Hematopoietic multipotent progenitor cell treated with erythropoietin and hydrocortisone succinate and interleukin-3 and kit ligand, for 4 days (in vitro differentiated cells): ENCODE measurements at places on chromosomes 6 and 20.
A peak's percentile ranks its signal among the peaks of the same experiment; 100 is the strongest.

DNA sequence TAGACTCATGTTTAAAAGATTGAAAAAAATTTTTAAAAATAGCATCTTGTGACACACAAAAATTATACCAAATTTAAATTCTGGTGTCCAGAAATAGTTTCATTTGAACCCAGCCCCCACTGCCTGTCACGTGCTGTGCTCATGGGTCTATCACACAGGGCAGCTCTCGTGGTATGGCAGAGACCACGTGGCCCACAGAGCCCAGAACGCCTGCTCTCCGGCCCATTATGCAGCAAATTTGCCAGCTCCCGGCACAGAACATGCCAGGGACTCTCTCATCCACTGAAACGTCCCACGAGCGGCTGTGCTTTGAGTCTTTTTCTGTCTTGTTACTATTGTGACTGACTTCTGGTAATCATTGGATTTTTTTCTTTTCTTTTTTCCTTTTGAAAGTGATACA lies 224.3 kb downstream of the TTLL2 start:
- no peak for DNase-seq

- no peak for DNase-seq
Observed at GRCh38 chr6:144714021-144714712, 429.0 kb downstream of the UTRN start.

DNA sequence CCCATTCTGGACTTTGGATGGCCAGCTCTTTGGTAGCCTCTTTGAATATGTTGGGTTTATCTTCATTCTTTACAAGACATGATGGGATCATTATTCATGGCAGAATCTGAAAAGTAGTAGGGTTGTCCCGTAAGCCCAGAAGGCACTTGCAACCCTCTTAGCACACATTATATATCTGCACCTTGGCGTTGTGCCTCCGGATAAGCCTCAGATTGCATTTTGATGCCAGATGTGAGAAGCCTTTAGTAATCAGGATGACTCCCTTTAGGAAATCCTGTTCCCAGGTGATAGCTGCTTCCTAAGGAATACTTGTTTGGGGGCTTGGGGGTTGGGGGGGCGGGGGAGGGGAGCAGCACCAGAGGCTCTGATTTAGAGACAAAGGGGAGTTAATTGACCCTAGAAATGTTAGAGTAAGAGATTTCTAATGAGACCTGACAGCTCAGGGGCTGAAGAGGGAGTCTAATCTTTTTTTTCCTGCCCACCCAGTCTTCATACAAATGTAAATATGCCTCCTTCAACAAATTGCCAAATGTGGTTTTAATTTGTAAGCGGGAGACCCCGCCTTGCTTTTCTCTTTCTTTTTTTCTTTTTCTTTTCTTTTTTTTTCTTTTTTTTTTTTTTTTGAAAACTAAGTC lies 55.1 kb downstream of the JAG1 start:
- no peak for DNase-seq

DNA sequence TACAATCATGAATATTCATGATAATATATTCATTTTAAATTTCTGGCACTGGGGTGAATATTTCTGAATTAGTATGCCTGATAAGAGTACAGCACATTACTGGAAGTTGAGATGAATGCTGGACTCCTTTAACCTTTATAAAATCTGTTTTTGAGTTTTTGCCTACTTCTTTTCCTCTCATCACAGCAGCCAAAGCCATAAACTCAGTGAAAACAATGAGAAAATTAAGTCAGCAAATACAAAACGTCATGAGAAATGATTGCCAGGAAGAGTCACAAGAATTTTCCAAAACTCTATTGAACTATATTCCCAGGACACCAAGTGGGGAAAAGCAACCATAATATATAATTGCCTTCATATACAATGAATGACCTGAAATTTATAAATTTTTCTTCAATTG lies 837.6 kb downstream of the TBC1D32 start:
- no peak for DNase-seq

DNA sequence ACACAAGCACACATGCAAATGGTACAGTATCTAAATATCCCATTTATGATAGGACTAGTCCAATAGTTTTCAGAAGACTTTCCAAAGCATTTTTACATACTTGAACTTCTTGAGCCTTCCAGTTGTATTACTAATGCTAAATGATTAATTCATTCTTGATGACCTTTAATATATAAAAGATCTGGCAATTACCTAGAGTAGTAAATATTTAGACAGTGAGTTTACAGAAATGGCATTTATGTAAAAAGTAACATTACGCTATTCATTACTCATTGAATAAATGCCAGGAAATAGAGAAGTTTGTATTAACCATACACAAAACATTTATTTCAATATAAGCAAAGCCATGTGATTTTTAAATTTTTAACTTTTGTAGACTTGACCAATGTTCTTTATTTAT lies 158.8 kb downstream of the DST start:
- no peak for DNase-seq

DNA sequence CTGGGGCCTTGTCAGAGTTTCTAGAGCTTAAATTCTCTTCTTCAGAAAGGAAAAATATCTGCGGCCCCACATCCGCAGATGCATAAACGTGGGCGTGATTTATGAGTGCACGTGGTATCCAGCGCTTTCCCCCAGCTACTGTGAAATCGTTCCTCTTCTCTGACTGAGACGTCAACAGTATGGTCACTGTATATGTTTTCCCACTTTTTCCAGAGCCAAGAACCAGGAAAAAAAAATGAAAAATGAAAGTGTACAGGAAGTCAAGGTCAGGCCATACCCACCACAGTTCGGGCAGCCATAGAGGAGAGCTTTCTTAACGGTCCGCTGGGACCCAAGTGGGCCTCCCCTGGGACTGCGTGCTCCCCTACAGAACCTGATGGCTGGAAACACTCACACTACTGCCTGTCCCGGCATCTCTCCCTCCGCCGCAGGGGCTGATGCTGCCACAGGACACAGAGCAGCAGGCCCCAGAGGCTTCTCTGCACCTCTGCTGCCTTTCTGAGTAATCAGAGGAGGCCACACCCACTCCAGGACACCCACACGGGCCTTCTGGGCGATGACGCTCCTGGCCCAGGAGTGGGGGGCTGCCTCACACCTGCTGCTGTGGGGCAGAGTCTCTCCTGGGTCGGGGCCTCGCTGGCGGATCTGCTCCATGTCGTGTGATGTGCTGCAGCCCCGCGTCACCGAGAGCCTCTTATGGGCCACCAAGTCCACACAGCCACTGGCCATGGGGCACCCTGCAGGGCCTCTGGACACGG lies 16.4 kb upstream of the STX16 start:
- no peak for DNase-seq

GRCh38 chr6:136463743-136464142 lies 86.5 kb downstream of the MAP7 start:
- DNase-seq = peak; percentile 14

DNA sequence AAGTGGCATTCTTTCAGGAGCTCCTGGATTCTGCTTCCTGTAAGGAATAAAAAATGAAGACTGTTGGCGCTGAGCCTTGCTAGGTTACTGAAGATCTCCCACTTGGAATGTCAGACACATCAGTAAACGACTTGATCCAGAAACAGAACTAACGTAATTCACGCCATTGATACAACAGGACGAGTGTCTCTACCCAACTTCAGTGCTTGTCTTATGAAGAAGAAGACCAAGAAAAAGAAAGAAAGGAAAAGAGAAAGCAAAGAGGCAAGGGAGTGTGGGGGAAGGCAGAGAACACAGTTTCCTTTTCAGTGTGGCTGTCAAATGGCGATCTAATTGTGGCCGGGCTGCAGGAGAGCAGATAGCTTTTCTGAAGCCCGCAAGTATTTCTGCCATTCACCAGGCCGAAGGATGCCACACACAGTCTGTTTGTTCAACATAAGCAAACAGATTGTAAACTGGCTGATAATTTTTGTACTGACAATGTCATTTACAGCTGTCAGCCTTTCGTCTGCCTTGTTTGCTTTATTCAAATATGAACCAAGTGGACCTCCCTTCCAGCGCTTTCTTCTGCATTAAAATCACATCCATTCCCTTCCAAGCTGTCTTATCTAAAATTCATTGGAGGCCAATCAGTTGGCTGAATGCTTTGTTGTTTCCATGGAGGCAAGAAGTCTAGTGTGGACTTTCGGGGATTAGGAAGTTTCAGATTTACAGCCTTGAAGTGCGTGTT lies 180.6 kb downstream of the FOXA2 start:
- DNase-seq = peak; percentile 54

GRCh38 chr20:62922451-62922921 lies 3.8 kb downstream of the DIDO1 start:
- no peak for DNase-seq

GRCh38 chr6:537114-537513 lies 119.8 kb downstream of the HUS1B start:
- no peak for DNase-seq

DNA sequence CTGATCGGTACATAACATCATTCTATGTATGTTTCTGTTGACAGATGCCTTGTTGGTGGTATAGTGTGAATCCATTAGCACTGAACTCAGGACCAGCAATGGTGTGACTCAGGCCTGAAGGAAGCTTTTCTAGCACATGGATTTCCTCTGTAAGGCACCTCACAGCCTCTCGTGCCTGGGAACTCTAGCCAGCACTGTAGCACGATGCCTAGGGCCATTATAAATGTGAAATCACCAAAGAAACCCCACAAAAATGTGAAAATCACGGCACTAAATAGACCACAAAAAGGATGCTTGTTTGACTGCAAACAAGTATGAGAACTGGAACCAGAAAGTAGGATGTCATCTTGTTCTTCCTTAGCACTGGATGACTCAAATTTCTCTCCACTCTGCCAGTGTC lies 63.7 kb upstream of the NKX2-2 start:
- DNase-seq = no peak

DNA sequence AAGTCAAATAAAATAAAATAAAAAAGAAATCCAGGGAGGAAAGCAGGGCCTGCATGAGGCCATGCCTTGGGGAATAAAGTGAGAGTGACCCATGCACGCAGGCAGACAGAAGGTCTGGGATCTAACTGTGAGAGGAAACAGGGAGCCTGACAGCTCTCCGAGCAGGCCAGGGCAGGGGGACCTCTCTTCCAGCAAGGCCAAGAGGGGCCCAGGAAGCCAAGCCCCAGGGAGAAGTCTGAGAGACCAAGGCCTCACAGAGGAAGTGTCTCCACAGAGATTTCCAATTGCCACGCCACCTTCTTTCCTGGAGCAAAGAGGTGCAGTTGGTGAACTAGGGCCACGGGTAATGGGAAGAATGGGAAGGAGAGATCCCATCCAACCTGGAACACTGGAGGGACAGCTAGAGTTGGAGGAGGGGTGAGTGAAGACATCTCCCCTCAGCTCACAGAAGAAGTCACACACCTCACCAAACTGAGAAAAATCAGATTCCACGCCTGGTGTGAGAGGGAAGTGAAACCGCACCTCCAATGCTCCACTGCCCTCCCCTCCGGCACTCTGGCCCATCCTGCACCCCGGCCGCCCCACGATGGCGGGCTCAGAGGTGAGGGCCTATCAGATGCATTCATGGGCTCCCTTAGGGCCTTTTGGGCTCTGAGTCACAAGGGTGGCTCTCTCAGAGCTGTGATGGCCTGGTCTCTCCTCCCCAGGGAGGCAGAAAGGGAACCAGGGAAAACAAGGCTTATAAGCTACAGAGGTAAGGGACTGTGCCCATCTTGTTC lies 25.1 kb upstream of the TAF8 start:
- DNase-seq = no peak

DNA sequence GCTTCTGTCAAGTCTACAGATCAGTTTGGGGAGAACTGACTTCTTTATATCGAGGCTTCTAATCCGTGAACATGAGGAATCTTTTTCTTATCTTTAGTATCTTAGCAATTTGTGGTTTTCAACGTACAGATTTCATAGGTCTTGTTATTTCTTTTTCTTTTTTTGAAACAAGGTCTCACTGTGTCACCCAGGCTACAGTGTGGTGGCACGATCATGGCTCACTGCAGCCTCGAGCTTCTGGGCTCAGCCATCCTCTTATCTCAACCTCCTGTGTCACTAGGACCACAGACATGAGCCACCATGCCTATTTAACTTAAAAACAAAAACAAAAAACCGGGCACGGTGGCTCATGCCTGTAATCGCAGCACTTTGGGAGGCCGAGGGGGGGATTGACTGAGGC lies 29.3 kb downstream of the DNAJC5 start:
- DNase-seq = peak; percentile 34

- no peak for DNase-seq
Observed at GRCh38 chr6:24918641-24919055, 17.1 kb downstream of the RIPOR2 start.

GRCh38 chr20:39893003-39893685 lies 795.9 kb downstream of the MAFB start:
- DNase-seq = no peak

DNA sequence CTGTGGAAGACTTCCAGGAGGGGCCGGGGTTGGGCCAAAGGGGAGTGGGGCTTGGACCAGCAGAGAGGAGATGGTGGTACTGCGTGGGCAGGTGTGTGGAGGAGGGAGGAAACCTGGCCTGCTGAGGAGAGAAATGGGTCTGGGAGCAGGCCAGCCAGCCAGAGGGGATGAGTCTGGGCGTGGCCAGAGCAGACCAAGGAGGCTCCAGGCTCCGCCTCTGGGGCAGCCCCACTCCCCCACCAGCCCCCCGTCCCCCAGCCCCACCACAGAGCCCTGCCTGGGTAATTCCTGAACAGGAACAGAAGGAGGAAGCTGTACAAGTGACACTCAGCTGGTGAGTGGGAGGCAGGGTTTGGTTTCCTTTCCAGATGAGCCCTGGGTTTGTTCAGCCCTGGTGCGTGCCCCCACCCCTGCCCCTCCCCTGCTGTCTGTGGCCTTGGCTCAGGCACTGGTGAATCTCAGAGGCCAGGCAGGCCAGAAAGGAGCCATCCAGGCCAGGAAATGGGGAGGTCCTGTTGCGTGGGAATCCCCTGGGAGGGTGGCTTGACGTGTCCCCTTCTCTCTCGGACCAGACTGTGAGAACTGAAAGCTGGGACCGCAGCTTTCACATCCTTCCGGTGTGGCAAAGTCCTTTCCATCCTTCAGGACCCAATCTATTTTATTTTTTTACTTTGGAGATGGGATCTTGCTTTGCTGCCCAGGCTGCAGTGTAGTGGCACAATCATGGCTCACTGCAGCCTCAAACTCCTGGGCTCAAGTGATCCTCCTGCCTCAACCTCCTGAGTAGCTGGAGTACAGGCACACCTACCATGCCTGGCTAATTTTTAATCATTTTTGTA lies 9.4 kb upstream of the SRC start:
- DNase-seq = peak; percentile 88

DNA sequence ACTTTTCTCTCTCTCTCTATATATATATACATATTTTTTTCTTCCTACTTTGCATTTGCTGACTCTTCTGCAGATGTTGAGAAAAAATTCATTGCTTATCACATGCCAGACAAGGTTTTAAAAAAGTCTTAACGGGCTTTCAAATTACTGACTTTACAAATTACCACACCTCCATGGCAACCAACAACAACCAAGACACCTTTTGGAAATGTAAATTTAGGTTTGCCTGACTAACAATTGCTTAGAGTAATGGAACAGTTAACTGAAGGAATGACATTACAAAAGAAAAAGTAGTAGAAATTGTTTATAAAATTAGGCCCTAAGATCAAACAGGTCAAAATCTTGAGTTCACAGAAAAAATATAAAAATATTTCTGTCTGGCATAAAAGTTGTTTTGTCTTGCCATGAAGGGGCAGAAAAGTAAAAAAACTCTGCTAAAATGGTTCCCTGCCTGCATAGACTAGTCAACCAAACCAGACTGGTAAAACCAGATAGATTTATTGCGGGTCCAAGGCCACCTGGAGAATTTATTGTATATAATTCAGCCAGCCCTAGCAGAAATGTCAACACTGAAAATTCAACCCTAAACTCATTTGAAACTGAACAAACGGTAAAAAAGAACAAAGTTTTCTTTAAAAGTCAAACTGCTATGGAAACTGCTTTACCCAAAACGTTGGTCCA lies 92.8 kb upstream of the FRMD1 start:
- no peak for DNase-seq
